Activated gamma-delta T cell treated with Interleukin-2 at 50 U/mL for 16 hours (primary cell): ENCODE measurements at places on chromosomes 5 and 9.

DNA sequence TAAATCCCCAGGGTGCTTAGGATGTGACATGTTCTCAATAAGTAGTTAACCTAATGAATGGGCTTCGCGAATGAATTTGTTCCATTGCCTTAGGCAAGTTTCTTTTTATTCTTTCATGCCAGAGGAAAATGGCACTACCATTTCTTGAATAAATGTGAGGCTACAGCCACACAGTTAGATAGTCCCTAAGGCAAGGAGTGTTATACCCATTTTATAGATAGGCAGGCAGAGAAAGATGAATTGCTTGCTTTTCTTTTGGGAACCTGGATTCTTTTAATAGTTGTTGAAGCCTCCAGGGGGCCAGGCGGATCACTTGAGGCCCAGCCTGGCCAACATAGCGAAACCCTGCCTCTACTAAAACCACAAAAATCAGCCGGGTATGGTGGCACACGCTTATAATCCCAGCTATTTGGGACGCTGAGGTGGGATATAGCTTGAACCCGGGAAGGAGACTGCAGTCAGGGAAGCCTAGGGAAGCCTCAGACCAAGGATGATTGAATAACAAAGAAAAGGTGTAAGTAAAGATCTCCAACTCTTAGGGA lies 943 bp downstream of the NOP16 start:
- no peak for DNase-seq

DNA sequence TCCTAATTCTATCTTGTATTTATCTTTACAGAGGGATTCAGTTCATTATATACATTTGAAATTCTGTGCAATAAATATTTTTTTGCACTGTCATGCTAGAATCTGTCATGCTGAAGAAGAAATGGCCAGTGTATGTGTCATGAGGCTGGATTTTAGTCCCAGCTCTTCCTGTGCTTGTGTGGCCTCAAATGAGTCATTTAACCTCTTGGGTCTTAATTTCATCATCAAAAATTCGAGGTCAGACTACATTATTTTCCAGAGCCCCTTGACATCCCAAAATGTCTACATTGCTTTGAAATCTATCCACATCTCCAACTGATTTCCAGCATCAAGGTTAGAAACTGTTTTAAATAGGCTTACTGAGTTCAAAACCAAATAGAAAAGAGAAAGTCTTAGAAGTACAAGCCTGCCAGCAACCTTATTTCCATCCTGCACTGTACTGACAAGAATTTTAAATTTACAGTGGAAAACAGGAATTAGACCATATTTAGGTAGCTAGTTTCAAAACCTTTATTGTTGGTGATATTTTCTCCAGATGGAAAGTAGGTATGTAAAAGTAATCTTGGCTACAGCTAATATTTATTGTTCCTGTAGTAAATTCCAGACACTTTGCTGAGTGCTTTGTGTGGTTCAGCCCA lies 96.7 kb upstream of the MAMDC2 start:
- DNase-seq, result no peak

- no peak for DNase-seq
These were observed 825 bp upstream of the PCAT7 start for GRCh38 chr9:94554078-94554438.

DNA sequence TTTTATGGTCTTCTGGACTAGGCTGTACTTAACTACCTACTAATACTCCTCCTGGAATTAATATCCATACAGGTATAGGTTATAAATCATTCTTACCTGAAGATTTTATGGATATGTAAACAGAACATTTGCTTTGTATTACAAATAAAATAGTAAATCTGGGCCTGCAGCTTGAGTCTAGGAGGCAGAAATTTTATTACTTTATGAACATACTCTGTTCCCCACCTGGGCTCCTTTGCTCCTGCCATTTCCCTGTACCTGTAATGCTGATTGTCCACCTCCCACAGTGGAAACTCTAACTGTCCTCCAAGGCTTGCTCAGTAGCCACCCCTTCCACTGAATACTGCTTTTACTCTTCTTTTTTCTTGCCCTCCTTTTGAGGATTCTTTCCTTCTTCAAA lies 108.0 kb downstream of the PAM start:
- no peak for DNase-seq

GRCh38 chr9:114153761-114154599 lies 1.4 kb upstream of the COL27A1 start:
- no peak for DNase-seq

DNA sequence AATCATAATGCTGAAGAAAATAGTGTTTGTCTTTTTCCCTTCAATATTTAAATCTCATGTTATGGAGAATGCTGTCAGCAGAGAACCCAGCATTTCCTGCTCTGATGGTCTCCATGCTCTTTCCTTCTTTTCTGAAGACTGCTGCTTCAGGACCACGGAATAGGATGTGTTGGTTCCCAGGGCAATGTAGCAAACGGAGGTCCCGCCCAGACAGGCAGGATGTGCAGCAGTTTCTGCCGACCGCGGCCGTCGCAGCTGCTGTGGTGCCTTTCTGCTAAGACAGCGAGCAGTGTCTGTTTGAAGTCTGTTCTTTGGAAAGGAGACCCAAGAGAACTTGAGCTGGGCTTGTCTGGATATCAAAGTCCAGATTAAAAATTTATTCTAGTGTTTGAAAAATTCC lies 654.3 kb downstream of the CCDC171 start:
- DNase-seq, result no peak
